Left renal cortex interstitium (tissue), 4 donors: ENCODE measurements at places on chromosomes 2 and 18. TPM values are rescaled to one million over a fixed set of nuclear protein-coding genes. Genes with fewer than 3 reads are reported as not detected.

Gene MLPH
- polyA plus RNA-seq, result 1.4 TPM

Gene SERPINB10
- polyA plus RNA-seq, result 0.19 TPM

DNA sequence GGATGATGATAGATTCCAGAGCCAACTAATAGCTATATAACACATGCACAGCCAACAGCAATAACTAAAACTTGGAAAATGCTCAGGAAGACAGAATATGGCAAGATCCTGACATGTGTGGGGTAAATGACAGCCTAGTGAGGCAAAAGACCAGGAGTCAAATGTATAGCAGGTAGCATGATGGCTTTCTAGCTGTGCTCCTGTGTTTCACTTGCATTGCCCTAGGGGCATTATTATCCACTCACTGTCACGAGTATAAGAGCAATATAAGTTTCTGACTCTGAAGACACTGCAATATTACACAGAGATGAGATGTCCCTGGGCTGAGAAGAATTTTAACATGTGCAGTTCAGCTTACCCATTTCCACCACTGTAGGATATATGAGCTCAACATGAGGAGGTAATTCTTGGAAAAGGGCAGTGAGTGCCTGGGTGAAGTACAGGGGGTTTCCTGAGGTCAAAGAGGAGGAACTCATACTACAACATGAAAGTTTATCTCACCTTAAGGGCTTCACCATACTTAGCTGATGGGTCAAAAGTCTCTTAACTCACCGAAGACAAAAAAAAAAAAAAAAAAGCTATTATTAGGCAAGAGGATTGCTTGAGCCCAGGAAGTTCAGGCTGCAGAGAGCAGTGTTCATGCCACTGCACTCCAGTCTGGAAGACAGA lies 1385.6 kb upstream of the SLC39A10 start:
- no peak for DNase-seq

- no peak for DNase-seq
Measured at GRCh38 chr18:30469091-30469490, 573.5 kb downstream of the DSC3 start.

- no peak for DNase-seq
Measured at GRCh38 chr18:36527740-36528455, 230.4 kb downstream of the FHOD3 start.
